ENCODE measurements at places on chromosomes 7 and 10. TPM values are rescaled to one million over a fixed set of nuclear protein-coding genes. Genes with fewer than 3 reads are reported as not detected.

Gene NEUROD6
- not detected for total RNA-seq

Gene AMZ1
- total RNA-seq, result 1.3 TPM

Gene TEX47
- not detected for total RNA-seq

Gene FAM25A
- total RNA-seq, result not detected

Gene FXYD4
- not detected for total RNA-seq

Gene SLF2
- 37.5 TPM for total RNA-seq

Gene GPER1
- total RNA-seq, result 4.9 TPM

Gene PODXL
- total RNA-seq, result 1.2 TPM

Gene CPA2
- not detected for total RNA-seq

Gene NAT16
- total RNA-seq, result not detected

Gene SYT15B
- total RNA-seq, result not detected

Gene MACROH2A2
- total RNA-seq, result 12.2 TPM

Gene TRIM50
- total RNA-seq, result not detected

Gene ZNF487
- 5.4 TPM for total RNA-seq

Gene RSPH10B
- 0.50 TPM for total RNA-seq
